ENCODE measurements at places on chromosomes 11 and 22.
A peak's percentile ranks its signal among the peaks of the same experiment; 100 is the strongest.

GRCh38 chr11:83549984-83550667 lies 264.0 kb upstream of the CCDC90B start:
- DNase-seq, result no peak

DNA sequence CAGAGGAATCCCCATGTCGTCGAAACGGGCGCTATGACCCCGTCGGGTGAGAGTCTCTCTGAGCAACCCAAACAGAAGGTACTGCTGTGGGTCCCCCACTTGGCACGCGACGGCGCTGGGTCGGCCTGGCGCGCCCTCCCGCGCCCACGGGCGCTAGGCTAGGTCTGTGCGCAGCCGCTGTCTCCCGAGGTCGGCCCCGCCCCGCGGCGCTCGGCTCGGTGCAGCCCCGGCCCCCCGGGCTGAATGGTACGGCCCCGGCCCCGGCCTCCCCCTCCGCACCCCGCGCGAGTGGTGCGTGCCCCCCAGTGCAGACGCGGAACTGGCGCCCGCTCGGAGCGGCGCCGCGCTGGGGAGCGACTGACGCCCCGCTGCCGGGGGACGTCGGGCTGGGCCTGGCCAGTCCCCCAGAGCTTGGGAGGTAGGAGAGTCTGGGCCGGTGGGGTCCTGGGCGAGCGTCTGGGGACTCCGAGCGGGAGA lies at the start of gene MADD:
Gene MADD, plus strand, starts transcription at position 305 of the 477 bp plus-strand sequence.
- peak; percentile 84 for DNase-seq

- no peak for DNase-seq
Measured at GRCh38 chr11:12206529-12206928, 96.1 kb downstream of the MICAL2 start.

- no peak for DNase-seq
Measured at GRCh38 chr11:119504371-119504770, 81.4 kb upstream of the THY1 start.

GRCh38 chr11:127218275-127218608 lies 217.7 kb upstream of the KIRREL3 start:
- DNase-seq, result no peak

DNA sequence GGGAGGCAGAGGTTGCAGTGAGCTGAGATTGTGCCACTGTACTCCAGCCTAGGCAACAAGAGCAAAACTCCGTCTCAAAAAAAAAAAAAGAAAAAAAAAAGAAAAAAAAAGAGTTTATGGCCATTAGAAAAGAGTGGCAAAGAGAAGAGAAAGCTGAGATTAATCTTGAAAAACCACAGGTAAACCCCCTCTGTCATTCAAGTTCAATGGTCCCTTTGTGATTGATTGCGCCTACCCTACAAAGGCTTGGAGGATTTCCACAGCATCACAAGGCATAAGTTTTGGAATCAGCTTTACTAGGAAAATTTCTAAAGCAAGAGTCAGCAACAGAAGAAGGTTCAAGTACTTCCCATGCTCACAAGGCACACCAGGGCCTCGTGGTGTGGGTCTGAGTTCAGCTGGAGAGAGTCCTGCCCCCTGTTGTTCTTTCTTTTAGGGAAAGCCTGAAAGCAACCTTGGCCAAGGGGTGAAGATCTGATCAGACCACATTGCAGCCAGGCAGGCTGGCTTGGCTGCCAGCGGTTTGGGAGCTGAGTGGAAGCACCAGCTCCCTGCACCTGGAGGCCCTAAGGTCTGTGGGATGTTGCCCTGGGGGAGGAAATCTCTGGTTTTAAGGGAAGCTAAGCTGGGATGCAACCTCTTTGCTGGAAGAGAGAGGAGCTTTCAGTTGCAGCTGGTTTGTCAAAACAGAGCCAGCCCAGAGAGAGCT lies 41.8 kb downstream of the SLN start:
- DNase-seq, result no peak

GRCh38 chr11:17020831-17021230 lies 6.6 kb upstream of the PLEKHA7 start:
- DNase-seq, result no peak

GRCh38 chr11:100863080-100863581 lies 176.0 kb downstream of the ARHGAP42 start:
- DNase-seq, result no peak

GRCh38 chr11:129234978-129235377 lies 42.9 kb upstream of the ARHGAP32 start:
- no peak for DNase-seq

DNA sequence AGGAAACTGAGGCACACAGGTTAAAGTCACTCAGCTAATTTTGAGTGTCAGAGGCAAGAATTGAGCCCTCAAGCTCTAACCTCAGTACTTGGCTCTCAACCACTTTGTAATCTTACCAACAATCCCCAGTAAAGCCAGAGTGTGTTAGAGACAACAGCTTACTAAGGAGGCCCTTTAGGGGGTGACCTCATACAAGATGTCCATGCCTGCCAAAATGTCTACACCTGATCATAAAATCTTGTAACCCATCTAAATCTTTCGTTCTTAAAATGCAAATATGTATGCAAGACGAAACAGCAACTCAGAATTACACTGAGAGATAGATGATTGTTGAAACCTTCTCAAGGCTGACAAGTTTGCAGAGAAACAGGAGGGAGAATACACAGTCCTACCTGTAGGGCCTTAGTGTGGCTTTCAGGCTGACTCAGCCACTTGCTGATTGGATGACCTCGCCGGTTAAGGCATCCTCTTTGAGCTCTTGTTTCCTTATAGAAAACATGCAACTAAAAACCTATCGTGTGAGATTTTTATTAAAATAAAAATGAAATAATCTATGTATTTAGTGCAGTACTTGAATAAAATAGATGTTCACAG lies 143.2 kb downstream of the OPCML start:
- DNase-seq, result no peak

DNA sequence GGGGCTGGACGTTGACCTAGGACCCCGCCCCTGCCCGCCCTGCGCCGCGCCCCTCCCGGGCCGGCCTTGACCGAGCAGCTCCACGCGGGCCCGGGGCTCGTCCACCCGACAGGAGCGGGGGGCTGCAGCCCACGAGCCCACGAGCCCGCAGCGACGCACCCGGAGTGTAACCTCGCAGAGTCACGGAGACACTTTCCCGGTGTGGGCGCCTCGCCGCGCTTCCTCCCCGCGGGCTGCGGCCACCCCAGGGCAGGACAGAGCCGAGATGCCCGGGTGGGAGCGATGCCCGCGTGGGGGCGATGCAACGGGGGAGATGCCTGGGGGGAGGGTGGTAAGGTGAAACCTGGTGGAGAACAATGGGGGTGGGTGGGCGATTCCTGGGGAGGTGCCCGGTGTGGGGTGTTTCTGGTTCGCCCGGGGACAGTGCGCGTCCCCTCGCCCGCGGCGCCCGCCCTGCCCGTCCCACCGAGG lies 4.9 kb upstream of the ZBED4 start:
- no peak for DNase-seq

- no peak for DNase-seq
Measured at GRCh38 chr11:61270354-61271076, 24.6 kb downstream of the VWCE start.

DNA sequence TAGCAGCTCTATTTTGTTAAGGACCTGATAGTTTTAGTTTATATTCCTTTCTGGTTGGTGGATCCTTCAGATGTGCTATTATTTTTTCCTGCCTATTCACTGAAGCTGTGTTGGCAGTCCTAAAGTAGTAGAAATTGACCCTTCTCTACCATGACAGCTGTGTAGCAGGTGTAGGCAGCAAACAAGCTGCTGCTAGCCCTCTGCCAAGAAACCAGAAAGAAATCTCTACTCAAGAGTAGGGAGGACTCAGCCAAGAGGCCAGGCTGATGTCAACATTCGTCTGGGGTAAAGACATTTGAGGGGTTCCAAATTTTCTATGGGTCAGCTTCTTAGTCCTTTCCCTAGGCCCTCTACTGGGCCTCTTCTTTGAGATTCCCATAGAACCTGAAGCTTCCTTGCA lies 51.2 kb downstream of the CSTF3 start:
- DNase-seq, result no peak
